Activated CD4-positive, CD25-positive, alpha-beta regulatory T cell treated with anti-CD3 and anti-CD28 coated beads, Interleukin-2, amount 50 U/mL, for 72 hours (primary cell): ENCODE measurements at places on chromosomes 6 and 20.
A peak's percentile ranks its signal among the peaks of the same experiment; 100 is the strongest.

- no peak for DNase-seq
Measured at GRCh38 chr6:35469751-35470662, 1.8 kb downstream of the RPL10A start.

- no peak for DNase-seq
Measured at GRCh38 chr6:110934381-110934898, 24.1 kb upstream of the GTF3C6 start.

GRCh38 chr20:33482581-33482980 lies 7.3 kb upstream of the CBFA2T2 start:
- DNase-seq: no peak

DNA sequence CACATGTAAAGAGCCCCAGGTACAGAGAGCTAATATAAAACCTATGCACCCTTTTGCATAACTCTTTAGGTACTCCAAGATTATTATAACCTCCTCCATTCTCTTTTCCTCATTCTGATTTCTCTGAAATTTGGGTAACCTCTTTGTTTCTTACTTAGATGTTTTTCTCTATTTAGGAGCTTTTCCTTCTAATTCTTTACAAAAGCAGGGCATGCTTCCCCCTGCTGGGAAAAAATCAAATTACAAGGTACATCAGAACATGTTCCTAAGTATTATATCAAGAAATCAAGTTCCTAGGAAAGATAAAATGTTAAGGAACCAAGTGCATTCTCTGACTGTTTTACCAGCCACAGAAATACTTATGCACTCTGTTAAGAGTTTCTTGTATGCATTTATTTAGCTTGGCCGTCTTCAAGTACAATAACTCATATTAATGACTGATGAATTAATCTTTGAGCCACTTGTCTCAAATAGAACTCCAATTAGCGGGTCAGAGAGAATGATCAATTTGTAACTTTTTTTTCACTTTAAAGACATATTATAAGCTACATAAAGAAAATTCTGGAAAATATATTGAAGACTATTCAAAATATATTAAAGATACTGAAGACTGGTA lies 2.1 kb downstream of the KHDRBS2 start:
- DNase-seq: no peak

DNA sequence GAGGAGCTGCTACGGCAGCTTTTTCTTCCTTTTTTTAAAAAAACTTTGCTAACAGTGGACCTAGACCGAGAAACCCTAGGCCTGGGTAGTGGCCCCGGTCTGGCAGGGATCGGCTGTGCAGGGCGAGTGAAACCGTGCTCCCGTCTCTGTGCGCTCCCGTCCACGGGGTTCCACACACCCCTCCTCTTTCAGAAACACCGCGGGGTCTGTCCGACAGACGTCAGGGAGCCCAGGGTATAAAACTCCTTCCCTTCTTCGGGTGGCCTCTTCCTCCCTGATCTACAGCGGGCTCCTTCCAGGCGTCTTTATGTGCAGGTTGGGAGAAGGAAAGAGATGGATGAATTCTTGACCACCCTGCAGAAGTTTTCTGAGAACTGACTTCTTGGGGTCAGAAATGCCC lies 27.1 kb upstream of the SMOC2 start:
- DNase-seq: no peak

DNA sequence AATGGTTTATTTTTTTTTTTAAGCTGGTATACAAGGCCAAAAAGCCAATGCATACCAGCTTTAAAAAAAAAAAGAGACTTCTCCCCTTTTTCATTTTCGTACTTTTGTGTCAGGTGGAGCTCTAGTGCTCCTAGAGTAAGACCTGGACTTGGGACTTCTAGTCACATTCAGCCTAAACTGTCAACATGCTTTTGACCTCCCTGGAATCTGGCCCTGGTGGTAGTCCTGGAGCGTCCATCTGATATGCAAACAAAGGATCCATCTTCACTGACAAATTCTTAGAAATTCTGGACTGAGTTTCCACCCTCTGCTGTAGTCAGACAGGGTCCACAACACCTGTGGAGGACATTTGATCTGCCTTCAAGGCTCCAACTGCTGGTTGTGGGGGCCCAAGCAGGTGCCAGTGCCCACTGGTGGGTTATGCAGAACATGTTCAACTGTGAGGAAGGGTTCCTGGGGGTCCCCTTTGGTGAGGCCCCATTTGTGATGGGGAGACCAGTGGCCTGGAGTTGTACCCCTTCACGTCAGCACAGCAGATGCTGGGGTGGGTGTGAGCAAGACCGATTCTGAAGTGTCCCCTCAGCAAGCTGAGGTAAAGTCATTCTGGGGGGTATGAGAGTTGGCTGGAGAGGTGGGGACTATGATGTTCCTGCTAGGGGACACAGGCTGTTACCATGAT lies 12.6 kb upstream of the PCMTD2 start:
- DNase-seq: no peak

GRCh38 chr6:16130932-16131387 lies 2.1 kb downstream of the MYLIP start:
- DNase-seq: no peak

DNA sequence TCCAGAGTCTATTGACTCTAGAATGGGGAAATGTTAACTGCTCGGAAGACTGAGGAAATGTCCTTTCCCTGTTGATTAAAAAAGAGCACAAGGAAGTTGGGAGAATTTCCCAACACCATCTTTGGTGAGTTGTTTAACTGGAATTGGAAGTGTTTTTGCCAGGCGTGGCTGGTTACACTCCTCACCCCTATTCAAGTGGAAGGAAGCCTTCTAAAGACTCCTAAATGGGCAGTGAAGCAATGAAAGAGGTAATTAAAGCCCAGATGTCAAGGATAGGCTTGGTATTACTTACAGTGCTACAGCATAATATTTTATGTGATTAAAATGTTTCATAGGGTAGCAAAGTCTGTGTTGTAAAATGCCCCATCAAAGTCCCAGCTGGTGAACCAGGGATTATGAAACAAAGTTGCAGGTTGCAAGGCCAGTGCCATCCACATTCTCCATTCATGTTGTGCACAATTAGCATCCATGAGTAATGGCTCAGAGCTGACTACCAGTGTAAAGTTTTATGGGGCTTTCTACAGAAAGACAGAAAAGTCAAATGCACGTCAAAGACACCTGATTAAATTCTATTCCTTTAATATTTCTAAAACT lies 52.6 kb downstream of the BTBD3 start:
- no peak for DNase-seq

DNA sequence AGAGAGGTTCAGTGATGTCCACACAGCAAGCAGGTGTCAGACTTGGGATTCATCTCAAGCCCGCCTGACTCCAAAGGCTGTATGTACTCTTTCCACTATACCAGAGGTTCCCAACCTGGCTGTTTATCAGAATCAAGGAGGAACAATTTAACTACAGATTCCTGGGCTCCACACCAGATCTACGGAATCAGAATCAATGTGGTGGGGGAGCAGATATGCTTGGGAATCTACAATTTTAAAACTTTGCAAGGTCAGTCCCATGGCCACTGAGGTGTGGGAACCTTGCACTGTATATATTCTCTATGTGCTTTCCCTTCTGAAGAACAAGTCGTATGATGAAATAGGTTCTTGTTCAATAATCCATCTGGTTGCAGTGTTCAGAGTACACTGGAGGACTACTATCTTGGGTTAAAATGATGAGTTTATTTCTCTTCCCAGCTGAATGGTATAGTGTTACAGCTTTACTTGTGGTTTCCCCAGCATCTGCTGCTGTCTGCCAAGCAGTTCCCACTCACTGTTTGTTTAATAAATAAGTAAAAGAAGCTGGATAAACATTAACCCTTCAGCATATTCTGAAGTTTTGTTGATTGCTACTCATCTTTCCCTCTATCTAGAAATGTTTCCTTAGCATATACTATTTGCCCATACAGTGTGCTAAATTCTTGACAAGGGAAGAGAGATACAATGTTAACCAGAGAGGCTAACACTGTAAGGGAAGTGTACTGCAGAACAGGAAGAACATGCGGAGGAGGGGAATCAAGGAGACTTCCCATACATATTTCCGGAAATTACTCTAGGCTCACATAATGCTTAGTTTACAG lies 9.9 kb downstream of the TTI1 start:
- DNase-seq: no peak

DNA sequence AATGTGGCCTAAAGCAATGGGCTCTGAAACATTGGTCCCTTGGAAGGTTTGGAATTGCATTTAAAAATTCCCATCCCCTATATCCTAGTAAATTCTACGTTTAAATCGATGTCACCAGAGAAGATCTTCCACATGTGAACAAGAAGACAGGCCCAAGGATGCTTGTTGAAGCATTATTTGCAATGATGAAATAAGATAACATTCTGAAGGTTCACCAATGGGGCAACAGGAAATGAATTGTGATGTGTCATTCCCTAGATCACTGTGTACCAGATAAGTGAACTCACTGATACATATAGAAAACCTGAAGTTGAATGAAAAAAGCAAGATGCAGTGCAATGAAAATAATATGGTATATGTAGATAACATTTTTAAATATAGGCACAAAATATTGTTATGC lies 464.3 kb upstream of the BTBD3 start:
- DNase-seq: no peak

DNA sequence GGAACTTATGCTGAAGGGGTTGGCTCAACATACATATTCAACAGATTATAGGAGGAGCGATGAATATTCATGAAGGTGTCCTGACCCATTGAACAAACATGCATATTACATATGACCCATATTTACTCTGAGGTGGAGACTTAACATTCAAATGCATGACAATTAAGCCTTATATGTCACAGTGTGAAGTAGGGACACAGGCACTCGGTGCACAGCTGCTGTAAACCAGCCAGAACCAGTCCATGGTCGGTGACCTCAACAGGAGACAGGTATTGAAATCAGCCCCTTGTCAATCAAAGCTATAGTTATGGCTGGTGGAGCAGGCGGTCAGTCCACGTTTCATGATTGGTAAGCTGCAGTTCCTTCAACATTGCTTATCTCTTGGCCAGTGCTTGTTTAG lies 347.3 kb downstream of the THBS2 start:
- no peak for DNase-seq

- no peak for DNase-seq
Measured at GRCh38 chr6:110933912-110934311, 24.6 kb upstream of the GTF3C6 start.

GRCh38 chr20:3238616-3239025 lies 369 bp downstream of the SLC4A11 start:
- DNase-seq: no peak

GRCh38 chr6:18883851-18884250 lies 496.7 kb downstream of the RNF144B start:
- no peak for DNase-seq

DNA sequence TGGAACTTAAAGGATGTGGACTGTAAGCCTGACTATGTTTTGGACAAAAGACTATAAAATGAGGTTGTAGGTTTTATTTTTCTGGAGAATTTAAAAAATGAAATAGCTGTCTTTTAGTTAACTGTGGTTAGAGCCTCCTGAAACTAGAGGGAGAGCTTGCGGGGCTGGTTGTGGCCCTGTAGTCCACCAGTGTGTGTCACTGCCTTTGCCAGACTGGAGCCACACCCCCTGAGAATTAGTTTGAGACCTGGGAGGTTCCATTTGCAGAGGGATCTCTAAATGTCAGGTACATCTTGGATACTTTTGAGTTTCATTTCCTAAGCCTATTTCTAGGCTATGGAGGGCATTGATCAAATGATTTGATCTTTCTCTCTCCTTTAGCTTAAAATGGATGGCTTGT lies 20.8 kb downstream of the ZC2HC1B start:
- DNase-seq: no peak

- no peak for DNase-seq
Measured at GRCh38 chr6:1609041-1609647, 571 bp upstream of the FOXC1 start.

DNA sequence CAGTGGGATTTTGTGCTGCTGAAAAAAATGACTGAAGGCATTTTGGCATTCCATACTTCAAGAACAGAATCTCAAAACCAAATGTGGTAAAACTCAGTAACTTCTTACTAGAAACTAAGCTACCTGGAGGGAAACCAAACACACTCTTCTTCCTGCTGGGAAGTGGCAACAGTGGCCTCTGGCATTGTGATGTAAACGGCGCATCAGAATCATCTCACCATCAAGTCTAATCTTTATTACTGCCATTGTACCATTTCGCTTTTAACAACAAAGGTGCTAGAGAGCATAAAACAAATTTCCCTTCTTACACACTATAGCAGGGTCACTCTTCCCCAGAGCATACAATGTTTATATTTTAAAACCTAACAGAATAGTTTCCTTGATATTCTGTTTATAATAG lies 101.6 kb upstream of the CEP162 start:
- DNase-seq: no peak

- no peak for DNase-seq
Measured at GRCh38 chr6:118580585-118581419, 32.7 kb downstream of the PLN start.

GRCh38 chr6:14540810-14541540 lies 423.4 kb downstream of the CD83 start:
- no peak for DNase-seq

- peak; percentile 26 for DNase-seq
Measured at GRCh38 chr6:33981421-33981820, 164.5 kb downstream of the GRM4 start.

- DNase-seq: no peak
Measured at GRCh38 chr6:170192905-170193304, 98.0 kb downstream of the DLL1 start.

DNA sequence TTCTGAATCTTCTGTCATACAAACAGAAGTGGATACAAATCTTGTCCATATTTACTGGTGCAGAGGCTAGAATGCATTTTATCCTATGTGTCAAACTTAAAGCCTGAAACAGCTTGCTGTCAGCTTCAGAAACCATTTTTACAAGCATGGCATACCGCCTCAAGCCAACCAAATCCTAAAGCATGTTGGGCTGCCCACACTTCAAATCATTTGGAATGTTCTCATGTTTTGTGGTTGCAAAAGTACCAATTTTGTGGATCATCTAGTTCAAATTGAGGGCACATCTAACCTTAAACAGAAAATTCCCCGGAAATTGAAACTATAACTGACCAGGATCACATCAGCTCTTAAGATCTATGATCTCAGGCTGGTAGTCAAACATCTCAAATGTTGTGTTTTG lies 3.2 kb downstream of the GPR63 start:
- no peak for DNase-seq

GRCh38 chr20:46398963-46399362 lies 7.5 kb downstream of the ELMO2 start:
- DNase-seq: no peak

DNA sequence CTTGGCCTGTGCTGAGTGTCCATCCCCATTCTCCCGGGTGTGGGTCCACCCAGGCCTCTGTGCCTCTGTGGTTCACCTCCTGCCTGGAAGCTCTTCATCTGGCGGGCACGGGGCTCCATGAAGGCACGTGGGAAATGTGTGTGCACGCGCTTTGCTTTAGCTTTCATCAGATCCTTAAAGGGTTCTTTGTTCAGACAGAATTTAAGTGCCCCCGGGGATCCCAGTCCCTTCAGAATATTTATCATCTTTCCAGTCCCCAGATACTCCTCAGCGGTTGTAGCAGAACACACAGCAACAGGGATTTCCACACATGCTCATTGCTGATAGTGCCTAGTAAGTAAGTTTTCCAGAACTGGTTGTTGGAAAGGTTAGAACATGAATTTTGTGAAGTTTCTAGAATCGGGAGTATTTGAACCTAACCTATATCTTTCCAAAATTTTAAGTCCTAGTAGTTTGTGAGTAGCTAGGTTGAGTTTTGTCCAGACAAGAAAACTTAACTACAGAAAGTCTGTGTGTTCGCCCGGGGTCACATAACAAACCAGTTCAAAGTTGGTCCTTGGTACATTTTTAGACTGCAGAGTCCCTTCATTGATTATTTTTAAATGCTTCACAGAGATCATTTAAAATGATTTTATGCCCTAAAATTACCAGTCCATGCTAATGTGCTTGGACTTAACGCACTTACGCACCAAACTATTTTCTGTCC lies 67.7 kb downstream of the RPP40 start:
- DNase-seq: no peak

- no peak for DNase-seq
Measured at GRCh38 chr6:82953871-82954270, 111.8 kb downstream of the UBE3D start.

- no peak for DNase-seq
Measured at GRCh38 chr6:23174781-23175361, 605.5 kb downstream of the HDGFL1 start.
